ENCODE measurements at places on chromosomes 13 and 19.

DNA sequence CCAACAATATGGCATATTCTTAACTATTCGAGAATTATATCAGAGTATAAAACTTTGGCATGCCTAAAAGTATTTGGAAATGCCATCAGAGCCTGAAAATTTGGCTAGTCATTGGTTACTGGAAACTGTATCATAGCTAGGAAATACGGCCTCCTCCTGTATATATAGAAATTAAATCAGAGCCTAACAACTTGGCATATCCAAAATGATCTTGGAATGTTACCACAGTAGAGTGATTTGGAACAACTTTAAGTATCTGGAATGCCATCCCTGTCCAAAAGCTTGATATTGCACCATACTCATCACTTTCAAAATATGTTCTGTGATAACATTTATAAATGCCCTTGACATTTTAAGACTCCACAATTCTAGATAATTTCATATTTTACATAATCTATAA lies 335.8 kb downstream of the SLITRK1 start:
- DNase-seq, result peak; percentile 86

- no peak for DNase-seq
Measured at GRCh38 chr19:14116918-14117578, 514 bp downstream of the PRKACA start.

GRCh38 chr19:14515501-14516047 lies 2.6 kb downstream of the DNAJB1 start:
- DNase-seq, result no peak

- DNase-seq, result no peak
Measured at GRCh38 chr13:112343591-112343990, 32.6 kb upstream of the SPACA7 start.

- no peak for DNase-seq
Measured at GRCh38 chr19:58261600-58261967, 17.2 kb upstream of the ZNF8 start.

GRCh38 chr13:111117961-111118360 lies 2.9 kb downstream of the ARHGEF7 start:
- DNase-seq, result no peak

- DNase-seq, result no peak
Measured at GRCh38 chr13:48216204-48216711, 16.7 kb upstream of the ITM2B start.

- DNase-seq, result no peak
Measured at GRCh38 chr13:52165411-52165810, 6.0 kb upstream of the NEK3 start.

DNA sequence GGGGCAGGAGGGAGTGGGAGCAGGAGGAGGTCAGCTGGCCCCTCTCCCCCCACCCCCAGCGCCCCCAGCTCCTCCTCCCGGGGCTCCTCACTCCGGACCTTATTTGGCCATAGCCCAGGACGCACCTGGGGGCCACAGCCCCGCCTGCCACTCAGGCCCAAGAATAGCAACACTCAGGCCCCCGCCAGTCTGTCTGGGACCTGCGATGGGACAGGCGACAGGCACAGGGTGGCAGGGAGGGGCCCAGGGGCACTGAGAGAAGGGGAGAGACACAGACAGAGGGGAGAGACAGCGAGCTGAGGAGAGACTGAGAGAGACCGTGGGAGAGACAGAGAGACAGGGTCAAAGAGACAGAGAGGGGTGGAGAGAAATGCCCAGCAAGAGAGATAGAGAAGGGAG lies 10.2 kb downstream of the JOSD2 start:
- DNase-seq, result no peak

GRCh38 chr13:31121379-31122140 lies 40.1 kb downstream of the HSPH1 start:
- peak; percentile 46 for DNase-seq

GRCh38 chr19:48698046-48698445 lies 2.3 kb downstream of the FUT2 start:
- peak; percentile 78 for DNase-seq

DNA sequence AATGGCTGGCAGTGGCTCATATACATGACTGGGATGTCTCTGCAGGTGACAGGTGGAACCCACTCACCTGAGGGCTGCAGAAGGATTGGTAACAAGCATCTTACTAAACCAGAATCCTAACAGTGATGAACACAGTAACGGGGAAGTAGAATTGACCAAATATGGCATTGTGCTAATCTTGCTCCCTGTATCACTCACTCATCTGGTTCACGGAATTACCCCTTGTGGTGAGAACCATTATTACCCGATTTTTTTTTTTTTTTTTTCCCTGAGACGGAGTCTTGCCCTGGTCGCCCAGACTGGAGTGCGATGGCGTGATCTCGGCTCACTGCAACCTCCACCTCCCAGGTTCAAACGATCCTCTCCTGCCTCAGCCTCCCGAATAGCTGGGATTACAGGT lies 69.5 kb downstream of the PTPRS start:
- DNase-seq, result no peak

GRCh38 chr19:50415661-50416033 lies 3.1 kb upstream of the SPIB start:
- no peak for DNase-seq

DNA sequence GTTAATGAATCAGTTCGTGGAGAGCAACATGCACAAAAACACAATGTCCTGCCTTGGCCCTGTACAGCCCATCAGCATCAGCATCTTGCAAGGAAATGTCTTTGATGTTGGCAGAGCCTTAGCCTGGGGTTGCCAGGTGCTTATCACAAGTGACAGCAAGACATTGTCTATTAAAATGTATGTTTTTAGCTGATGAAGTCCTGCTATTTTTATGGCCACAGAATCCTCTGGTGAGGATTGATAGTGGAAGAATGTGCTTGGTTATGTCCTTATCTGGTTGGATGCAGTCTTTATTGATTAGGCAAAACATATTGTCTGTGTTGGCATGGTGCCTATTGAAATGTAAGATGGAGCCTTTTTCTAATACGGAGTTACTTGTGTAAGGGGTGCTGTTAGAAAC lies 1427.0 kb upstream of the MIR17HG start:
- no peak for DNase-seq

GRCh38 chr13:88526853-88527215 lies 855.7 kb downstream of the SLITRK5 start:
- DNase-seq, result no peak

DNA sequence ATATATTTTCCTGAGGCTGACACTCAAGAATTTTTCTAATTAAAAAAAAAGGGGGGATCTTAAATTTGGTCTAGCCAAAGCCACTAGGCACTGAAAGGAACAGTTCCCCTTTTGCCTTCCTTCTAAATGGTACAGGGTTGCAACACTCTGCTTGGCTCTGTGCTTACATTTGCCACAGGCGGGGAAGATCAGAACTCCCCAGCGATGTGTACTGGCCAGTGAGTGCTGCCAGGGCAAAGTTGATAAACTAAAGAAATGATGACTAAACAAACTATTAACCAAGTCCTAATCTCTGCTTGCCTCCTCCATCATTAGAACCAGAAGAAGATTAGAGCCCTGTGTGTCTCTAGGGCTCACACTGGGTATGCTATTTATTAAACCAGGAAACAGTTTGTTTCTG lies 75.3 kb upstream of the SCEL start:
- DNase-seq, result peak; percentile 26

GRCh38 chr19:30536975-30537374 lies 164.8 kb downstream of the ZNF536 start:
- no peak for DNase-seq

DNA sequence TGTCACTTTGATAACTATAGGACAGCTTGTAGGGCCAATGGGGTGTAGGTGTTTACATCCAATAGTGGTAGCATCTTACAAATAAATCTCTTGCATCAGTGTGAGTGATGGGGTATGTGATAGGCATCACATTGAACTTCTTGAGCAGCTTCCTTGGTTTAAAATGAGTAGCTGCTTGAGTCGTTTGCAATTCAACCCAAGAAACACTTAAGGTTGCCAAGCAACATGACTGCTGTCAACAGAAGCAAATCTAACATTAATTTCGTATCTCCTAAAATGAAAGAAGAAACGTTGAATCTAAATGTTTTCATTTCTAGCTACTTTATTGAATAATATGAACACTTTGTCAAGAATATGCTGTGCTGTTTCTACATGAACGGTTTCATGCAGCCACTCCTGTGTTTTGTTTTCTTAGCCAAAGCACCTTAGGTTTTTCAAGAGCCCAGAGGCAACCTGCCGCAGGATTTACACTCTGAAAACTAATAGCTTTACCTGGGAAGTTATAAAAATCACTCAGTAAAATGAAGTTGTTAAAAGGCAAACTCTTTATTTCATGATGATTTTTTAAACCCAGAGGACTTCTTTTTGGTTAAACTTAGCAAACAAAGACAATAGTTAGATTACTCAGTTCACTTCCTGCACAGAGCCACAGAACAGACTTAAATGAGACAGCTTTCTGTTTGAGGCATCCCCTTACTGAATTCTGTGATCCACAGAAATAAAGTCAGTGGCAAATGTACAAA lies 305.2 kb downstream of the MTUS2 start:
- DNase-seq, result no peak

DNA sequence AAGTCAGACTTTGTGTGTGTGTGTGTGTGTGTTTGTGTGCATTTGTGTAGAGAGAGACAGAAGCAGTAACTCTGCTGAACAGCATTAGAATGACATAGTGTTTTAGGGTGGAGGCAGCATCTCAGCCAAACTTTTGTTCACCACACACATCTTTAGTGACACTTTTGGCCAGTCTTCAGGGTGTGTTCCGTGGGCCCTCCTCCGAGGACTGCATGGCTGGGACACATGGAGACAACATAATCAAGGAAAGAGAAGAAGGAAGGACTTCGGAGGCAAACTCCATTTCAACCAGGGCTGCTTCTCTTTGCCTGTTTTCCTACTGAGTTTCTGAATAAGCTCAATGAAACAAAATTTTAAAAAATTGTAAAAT lies 205.1 kb downstream of the LHFPL6 start:
- peak; percentile 41 for DNase-seq

GRCh38 chr19:10111405-10111811 lies at the start of gene P2RY11:
P2RY11 (plus strand) TSS chr19:10111693; CDS start chr19:10111722, 29 bp downstream.
- DNase-seq, result no peak

DNA sequence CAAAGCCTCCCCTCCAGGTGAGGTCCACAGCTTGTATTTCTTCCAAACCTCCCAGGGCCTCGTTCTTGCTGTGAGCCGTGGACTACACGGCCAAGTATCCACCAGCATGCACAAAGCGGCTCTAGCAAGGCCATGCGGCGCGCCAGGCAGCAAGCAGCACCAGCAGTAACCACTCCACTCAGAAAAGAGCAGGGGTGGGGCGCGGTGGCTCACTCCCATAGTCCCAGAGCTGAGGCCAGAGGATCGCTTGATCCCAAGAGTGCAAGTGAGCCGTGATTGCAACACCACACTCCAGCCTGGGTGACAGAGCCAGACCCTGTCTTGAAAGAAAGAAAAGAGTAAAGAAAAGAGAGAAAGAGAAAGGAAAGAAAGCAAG lies 4.7 kb downstream of the CCDC8 start:
- peak; percentile 63 for DNase-seq

- DNase-seq, result no peak
Measured at GRCh38 chr13:52811841-52812240, 36.6 kb downstream of the PCDH8 start.

DNA sequence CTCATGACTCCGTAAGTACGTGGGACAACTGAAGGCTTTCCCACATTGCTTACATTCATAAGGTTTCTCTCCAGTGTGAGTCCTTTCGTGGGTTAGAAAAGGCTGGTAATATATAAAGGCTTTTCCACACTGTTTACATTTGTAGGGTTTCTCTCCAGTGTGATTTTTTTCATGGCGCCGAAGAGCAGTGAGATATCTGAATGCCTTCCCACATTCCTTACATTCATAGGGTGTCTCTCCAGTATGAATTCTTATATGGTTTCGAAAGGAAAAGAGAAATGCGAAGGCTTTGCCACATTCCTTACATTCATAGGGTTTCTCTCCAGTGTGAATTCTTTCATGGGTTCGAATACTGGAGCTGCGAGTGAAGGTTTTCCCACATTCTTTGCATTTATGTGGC lies 29.5 kb downstream of the ZNF490 start:
- DNase-seq, result no peak

DNA sequence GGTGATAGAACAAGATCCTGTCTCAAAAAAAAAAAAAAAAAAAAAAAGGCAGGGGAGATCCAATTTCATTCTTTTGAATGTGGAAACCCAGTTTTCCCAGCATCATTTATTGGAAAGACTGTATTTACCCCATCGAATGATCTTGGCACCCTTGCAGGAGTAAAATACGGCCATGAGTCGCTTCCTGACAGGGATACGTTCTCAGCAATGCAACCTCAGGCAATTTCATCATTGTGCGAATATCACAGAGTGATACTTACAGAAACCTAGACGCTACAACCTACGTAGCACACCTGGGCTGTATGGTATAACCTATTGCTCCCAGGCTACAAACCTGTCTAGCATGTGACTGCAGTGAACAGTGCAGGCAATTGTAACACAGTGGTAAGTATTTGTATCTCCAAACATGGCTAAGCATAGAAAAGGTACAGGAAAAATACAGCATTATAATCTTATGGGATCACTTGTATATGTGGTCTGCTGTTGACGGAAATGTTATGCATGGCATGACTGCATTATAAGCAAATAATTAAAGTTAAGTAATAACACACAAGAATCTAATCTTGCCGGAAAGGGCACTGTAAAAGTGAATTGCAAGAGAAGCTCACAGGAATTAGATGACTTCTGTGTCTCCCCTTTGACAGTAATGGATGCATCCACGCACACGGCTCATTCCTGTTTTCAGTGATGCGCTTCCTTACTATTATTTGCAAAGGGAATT lies 24.1 kb downstream of the RFX2 start:
- DNase-seq, result peak; percentile 89

- peak; percentile 72 for DNase-seq
Measured at GRCh38 chr19:18322318-18322758, 538 bp downstream of the LSM4 start.

GRCh38 chr13:42272804-42273175 lies 838 bp downstream of the AKAP11 start:
- peak; percentile 20 for DNase-seq

- no peak for DNase-seq
Measured at GRCh38 chr19:45306518-45307027, 16.1 kb downstream of the CKM start.

GRCh38 chr13:43924549-43925245 lies 45.0 kb downstream of the LACC1 start:
- no peak for DNase-seq

DNA sequence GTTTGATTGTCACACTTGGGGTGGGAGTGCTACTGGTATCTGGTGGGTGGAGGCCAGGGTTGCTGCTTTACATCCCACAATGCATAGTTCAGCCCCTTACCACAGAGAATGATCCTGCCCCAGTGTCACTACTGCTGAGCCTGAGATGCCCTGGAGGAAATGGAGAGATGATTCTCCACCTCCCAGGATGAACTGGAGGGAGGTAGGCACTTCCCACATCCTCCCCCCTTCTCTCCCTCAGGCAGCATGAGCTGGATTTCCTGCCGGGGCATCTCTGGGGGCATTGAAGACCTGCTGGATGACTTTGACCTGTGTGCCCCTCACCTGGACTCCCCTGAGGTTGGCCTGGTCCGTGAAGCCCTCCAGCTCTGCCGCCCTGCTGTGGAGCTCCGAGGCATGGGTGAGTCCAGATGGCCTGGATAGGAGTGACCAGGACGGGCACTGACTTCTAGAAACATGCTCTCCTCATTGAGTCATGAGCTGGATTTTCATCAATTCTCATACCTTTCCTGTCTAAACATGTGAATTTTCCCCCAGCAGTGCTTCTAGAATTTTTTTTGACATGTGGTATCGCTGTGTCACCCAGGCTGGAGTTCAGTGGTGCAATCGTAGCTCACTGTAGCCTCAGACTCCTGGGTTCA lies 45.3 kb downstream of the NWD1 start:
- no peak for DNase-seq

- DNase-seq, result no peak
Measured at GRCh38 chr19:21611659-21612402, 106.4 kb downstream of the ZNF429 start.

- DNase-seq, result peak; percentile 92
Measured at GRCh38 chr13:30306762-30307193, 573 bp downstream of the KATNAL1 start.

Data from fibroblast of the aortic adventitia (primary cell).